ENCODE measurements at places on chromosomes 1 and 21.

DNA sequence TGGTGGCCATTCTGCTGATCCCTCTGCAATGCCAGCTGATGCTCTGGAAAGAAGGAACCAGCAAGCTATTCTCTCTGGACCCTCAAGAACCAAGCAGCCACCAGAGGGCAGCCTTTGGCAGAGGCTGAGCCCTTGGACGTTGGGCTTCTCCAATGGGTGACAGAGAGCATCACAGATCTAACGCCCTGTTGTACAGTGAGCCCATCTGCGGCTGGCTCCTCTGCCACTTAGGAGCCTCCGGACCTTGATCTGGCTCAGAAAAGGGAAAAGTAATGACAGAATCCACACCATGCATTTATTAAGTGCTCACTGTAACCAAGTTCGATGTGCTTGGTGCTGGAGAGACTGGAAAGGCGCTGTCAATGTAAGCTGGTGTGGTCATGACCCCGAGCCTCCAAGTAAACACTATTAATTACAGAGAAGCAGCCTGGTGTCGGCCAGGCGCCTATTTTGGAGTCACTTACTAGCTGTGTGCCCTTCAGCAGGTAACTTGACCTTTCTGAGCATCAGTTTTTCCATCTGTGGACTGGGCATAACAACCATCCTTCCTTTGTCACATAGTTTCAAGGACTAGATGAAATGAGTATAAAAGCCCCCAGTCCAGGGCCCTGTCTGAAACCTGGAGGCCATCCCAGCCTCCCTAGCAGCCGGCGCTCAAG lies 34.9 kb downstream of the ECE1 start:
- DNase-seq = peak; percentile 88

- no peak for DNase-seq
These were observed 109.6 kb upstream of the APP start for GRCh38 chr21:26280148-26280547.

DNA sequence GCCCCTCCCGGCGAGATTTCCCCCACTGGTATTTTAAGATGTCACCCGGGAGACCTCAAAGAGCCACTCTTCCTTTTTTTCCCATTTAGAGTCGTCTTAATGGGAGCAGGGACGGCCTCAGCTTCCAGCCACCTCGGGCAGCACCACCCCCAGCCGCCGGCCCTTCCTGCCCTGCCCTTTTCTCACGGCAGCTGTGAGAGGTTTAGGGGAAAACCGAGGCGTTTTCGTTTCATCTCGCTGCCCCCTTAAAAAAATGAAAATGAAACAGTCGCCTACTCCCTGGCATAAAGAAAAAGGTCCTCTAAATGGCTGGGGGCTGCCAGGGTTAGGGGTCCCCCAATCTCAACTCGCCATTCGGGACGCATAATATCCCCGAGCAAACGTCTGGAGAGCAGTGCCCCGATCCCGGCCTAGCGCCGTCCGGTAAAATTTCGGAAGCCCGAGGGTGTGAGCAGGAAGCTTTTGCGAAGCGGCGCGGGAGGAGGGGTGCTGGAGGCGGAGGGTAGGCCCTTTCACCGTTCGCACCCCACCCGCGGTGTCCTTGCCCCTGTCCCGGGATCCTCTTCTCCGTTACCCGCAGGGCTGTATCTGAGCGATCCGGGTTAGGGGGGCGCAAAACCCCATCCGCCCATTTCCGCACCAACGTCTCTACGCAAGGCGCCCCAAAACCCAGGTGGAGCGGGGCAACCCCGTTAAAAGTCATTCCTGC lies 1.2 kb downstream of the RUNX3 start:
- peak; percentile 30 for DNase-seq

GRCh38 chr1:54404939-54405897 lies 976 bp downstream of the SSBP3 start:
- peak; percentile 62 for DNase-seq

DNA sequence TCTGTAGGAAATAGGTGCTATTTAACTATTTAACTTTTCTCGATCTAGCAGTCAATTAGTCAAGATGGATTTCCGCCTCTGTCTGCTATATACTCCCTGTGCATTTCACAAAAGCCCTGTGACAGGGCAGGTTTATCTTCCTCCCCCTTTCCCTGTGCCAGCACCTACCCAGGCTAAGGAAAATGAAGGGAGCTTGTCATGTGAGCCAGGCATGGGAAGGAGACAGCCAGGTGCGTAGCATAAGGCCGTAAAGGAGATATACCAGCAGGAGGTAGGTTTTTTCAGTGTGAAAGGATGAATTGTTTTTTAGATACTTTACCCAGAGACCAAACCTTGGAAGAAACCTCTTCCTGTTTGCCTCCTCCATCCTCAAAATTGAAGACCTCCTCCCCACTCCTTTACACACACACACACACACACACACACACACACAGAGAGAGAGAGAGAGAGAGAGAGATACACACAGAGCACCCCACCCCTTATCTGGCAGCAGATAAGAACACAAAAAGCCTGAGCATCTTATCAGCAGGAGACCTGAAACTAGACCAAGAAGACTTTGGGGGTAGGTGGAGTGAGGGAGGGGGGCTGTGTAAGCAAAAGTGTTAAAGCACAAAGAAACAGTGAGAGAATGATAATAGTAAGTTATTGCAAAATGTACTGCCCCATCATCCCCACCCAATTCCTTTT lies 12.0 kb upstream of the TARBP1 start:
- DNase-seq = no peak

DNA sequence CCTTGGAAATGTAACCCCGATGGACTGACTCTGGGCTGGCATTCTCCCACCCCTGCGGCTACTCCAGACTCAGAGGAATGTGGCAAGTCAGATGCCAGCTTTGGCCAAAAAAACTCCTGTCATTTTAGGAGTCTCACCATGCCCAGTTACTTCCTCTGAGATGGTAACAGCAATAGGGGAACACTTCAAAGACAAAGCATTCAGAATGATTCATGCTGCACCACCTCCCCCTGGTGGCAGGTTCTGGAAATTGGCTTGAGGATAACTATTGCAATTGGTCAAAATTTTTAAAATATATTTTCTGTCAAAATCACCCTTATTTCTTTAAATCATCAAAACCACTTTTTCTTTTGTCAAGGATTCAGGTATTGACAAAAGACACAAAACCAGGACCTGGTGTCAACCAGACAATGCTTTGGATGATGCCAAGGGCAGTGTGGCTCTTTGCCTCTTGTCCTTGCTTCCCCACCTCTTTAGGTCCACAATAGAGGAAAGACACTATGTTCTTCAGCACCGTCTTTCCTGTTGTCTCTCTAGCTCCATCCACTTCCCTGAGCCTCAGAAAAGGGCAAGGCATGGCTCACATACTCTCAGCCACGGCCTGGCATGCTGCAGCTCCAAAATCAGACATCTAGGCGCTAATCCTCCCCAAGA lies 9.9 kb upstream of the CDCA8 start:
- DNase-seq = peak; percentile 71

- no peak for DNase-seq
These were observed 91.4 kb upstream of the LYPLAL1 start for GRCh38 chr1:219081943-219082925.

GRCh38 chr1:217040711-217041455 lies 317.7 kb upstream of the ESRRG start:
- peak; percentile 37 for DNase-seq

DNA sequence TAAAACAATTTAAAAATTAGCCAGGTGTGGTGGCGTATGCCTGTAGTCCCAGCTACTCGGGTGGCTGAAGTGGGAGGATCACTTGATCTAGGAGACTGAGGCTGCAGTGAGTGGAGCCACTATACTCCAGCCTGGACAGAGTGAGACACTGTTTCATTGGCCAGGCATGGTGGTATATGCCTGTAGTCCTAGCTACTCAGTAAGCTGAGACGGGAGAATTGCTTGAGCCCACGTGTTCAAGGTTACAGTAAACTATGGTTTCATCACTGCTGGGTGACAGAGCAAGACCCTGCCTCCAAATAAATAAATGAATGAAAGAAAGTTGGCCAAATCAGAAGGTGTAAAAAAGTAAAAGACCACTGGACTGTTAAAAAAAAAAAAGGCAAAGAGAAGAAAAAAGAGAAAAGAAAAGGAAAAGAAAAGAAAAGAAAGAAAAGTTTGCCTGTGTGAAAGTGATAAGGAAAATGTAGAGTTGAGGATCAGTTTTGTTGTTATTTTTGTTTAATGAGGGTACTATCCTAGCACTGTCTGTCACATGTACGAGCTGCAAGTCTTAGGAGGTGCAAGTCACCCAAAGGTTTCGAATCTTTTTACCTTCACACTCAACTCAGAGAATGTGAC lies 52.3 kb downstream of the LUZP1 start:
- DNase-seq = no peak

- peak; percentile 49 for DNase-seq
These were observed 2.2 kb downstream of the TBX15 start for GRCh38 chr1:118985640-118986554.

- no peak for DNase-seq
These were observed 24.8 kb downstream of the PPP2R5A start for GRCh38 chr1:212309967-212310366.

DNA sequence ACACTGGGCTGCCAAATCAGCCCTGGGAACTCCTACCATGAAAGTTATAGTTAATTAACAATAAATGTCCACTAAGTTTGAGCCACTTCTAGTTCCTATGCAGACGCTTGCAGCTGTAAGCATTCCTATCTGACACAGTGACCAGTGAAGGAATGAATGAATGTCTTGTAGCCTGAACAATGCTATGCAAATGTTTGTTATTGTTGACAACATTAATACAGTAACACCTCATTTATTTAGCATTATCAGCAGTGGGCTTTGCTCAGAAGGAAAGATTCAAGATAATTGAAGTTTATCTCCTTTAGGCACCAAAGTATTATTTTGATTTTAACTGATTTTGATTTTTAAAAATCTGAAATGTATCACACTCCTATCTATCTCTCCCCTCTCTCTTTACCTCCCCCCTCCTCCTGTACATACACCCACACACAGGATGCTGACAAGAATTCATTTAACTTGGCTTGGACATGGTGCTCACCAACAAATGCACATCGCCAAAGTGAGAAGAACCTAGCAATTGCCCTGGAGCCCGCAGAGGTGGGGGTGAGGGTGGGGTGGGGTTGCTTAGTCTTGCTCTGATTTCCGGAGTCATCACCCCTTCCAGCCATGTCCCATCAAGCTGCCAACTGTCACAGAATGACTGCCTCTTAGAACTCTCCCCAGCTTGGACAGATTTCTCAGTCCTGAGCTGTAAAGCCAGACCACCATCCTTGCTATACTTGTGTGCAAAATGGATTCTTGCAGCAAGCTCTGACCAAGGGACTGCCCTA lies 215.3 kb upstream of the CSF3R start:
- DNase-seq = no peak

DNA sequence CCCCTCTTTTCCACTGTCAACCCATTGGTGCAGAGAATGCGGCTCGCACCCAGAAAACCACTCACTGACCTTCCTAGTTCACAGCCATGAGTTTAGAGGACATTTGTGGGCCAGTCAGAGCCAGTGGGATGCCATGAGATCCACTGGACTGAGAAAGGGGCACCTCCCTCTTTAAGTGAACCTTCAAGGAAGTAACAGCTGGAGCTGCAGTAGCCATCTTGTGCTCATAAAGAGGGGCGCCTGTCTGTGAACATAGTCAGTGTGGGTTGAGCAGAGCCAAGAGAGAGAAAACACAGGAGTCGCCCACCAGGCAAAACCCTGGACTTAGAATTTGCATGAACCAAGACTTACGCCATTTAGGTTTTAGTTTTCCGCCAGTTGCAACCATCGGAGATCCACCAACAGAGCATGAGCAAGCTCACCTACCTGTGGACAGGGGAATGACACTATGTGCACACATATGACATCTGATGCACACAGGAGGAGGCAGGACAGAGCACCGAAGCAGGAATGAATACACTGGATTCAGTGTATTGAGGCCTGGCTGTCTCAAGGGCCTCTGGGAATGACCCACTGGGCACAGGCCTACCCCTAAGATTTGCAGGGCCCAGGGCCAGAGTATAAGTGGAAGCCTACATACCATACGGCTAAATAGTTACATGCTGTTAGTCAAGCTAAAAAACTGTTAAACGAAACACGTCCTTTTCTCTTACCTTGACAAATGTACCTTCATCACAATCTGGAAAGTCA lies 151.6 kb downstream of the GRIK3 start:
- DNase-seq = no peak

DNA sequence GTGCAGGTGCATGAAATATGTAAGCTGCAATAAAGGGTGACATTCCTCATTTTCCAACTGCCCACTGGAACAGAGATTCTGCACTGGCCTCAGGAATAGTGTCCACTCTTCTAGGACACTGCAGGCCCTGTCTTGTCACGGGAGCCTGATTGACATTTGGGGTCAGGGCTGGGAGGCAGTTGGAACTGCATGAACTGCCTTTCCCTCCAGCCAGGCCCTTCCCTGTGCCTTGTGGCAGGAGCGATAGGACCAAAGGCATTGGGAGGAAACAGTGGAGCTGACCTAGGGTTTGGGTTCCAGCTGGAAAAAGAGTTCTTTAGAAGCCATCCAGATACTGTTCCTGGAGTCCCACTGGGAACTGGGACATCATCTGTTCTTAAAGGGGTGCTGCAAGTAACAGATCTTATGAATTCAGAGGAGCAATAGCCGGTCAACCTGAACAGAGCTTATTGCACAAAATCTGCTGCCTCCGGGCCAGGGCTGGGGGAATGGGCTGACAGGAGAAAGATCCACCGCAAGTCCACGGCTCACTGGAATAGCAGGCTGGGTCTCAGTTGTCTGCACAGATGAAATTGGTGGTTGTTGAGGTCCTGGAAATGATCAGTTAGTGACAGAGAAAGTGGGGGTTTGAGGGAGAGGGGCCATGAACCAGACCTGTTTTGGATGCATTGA lies 451.7 kb downstream of the CAMTA1 start:
- no peak for DNase-seq

DNA sequence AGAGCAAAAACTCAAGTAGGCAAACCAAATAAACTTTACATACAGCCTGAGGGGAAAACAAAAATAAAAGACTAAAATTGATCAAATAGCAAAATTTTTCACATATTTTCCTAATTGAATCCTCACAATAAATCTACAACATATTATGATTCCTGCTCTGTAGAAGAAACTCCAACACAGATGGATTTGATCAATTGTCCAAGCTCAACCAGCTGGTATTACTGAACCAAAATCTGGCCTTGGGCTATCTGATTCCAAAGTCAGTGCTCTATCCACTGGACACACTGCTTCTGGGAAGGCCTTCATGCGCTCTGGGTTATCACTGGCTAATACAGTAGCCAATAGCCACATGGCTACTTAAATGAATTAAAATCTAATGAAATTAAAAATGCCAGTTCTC lies 39.3 kb downstream of the PCNX2 start:
- no peak for DNase-seq

GRCh38 chr1:86582161-86582560 lies 35.3 kb downstream of the CLCA4 start:
- DNase-seq = no peak

DNA sequence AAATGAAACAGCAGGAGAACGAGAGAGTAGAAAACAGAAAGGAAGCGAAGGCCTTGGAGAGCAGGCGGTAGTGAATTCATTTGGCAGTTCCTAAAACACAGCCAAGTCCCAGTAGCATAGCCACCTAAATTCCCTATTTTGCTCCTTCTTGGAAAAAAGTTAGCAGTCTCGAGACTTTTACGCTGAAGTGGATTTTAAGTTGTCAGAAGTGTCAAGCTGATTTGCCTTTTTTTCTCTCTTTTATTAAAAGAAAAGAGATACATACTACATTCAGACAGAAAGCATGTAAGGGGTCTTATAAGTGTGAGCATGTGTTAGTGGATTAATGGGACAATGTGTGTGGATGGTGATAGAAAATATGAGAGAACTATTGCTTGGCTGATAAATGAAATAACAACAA lies 19.2 kb downstream of the NFIA start:
- no peak for DNase-seq

GRCh38 chr1:87785386-87785785 lies 456.7 kb downstream of the LMO4 start:
- DNase-seq = no peak

Data from ELR (cell line).